Effector memory CD8-positive, alpha-beta T cell (primary cell): ENCODE measurements at places on chromosomes 12 and 14.

GRCh38 chr12:132289356-132290202, 39.8 kb downstream of the GALNT9 start:
- no peak for DNase-seq

- DNase-seq, result no peak
These were observed 53.4 kb upstream of the PYGL start for GRCh38 chr14:50997712-50998111.

DNA sequence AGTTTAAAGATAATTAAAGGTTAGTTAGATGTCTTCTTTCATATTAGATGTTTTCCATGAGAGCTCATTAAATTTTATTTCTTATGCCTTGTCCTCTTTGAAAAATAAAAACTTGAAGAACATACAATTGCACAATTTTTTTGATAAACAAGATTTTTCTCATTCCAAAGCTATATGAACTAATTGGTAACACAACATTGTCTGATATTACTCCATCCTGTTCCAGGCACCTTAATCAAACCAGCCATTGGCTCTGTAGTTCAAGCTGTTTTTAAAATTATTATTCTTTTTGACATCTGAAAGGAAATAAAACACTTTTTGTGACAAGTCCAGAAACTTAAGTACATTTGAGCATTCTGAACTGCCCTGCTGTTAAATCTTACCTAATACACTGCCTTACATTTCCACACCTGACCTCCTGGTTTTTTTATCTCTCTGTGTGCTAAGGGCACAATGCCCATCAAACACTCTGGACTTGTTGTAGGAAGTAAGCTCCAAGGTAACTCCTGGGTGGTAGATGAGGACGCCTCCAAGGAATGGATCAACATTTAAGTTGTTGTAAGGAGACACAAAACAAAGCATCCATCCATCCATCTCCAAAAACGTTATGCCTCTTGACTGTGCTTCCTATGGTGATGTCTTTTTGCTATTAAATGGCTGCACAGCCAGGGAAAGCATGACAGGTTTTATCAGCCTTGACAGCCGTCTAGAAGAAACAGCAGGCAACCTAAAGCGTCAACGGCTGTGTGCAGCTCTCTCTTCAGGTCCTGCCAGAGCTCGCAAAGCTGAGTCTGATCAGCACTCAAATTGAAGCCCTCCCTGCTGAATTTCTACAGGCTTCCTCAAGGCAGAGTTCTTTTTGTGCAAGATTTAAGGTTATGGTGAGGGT, 449.9 kb upstream of the FLRT2 start:
- DNase-seq, result no peak

DNA sequence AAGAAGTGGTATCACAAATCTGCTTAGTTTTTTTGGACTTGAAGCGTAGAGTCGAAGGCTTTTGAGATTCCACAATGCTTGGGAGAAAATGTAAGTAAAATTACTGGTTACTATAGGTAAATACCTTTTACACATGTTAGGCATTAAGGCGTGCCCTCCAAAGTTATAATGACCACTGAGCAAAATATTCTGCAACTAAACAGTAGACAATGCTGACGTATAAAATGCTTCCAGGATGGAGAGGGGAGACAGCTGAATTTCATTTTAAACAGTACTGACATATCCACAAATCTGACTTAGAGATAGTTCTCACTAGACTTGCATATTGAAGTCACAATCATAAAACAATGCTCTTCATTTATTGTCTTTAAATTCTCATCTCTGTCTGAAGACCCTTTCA, 144.5 kb upstream of the DCN start:
- no peak for DNase-seq

DNA sequence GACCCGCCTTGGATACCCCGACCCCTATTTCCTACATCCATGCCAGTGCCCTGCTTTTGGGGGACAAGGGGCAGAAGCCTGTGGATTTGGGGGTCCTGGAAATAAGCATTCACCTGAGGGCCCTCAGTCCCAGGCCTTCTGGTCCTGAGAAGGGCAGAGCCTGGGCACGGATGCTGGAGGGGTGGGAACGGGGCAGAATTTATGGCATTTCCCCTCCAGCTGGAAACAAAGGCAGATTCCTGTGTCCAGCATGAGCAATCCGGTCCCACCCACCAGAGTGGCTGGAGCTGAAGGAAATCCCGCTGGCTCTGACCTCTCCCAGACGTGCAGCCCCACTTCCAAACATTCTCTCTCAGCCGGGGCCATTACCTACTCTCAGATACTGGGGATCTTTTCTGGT, 9.3 kb downstream of the ANKRD33 start:
- DNase-seq, result no peak

GRCh38 chr14:48382961-48383360, 707.6 kb upstream of the MDGA2 start:
- no peak for DNase-seq

DNA sequence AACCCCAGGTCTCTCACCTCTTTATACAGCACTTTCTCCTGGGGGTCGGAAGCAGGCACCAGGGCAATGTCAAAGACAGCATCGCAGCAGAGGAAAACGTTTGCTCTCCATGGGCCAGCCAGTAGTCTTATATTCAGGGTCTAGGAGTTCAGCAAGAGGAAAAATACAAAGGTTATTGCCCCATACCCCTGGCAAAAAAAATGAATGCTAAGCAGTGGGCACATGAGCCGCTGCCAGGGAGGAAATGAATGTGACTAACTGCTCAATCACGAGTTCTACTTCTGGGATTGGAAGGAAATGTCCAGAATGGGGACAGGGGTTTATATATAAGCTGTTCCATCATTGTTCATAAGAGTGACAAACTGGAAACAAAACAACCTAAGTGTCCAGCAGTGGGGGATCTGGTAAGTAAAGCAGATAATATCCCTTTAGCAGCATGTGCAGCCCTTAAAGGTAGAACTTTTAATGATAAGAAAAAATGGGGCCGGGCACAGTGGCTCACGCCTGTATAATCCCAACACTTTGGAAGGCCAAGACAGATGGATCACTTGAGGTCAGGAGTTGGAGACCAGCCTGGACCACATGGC, 53.8 kb downstream of the PHETA1 start:
- no peak for DNase-seq

DNA sequence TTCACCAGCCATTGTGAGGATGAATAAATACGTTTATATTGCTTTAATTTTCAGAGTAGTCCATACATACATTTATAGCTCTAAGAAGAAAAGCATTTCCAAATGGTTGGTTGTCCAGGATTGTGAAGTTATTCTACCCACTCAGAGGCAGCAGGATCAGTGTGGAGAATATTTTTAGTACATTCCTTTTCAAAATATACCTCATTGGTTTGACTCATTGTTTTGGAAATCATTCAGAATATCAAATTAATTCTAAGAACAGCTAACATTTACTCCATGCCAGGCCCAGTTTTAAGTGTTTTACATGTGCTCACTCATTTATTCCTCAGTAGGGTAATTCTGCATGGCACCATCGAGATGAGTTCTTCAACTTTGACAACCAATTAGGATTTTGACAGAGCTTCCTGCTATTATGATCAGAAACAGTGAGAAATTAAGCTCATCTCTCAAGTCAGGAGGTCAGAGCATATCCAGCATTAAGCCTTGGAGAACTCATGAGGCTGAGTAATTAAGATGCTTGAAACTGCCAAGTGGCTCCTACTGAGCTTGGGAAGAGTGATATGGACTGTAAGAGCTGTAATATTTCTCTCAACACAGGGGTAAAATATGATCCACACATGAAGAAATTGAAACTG, 153.3 kb upstream of the CLEC14A start:
- no peak for DNase-seq

- no peak for DNase-seq
These were observed 15.3 kb downstream of the EML1 start for GRCh38 chr14:99808515-99808914.

DNA sequence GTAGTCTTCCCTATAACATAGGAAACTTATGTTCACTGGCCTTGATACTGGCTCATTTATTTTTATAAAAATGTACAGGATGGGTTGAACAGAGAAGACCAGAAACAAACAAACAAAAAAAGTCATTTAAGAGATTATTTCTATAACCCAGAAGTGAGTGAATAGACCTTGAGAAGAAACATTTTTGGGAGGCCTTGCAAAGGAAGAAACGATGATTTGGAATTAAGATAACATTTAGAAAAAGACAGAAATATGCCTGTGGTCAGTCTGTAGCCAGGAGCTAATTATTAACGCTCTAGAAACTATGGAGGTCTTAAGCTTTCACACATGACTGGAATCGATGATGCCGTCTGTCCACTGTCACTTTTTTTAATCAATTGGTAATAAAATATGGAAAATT, 264.0 kb downstream of the EGLN3 start:
- no peak for DNase-seq
